ENCODE measurements at places on chromosomes 3 and 15. TPM values are rescaled to one million over a fixed set of nuclear protein-coding genes. Genes with fewer than 3 reads are reported as not detected.

C3orf85 gene
- total RNA-seq: not detected

STAC gene
- 10.9 TPM for total RNA-seq

- no peak overlapping the region for H3K27ac ChIP-seq
- H3K4me1 ChIP-seq: no peaks in the 10 kb centered on the region
- H3K36me3 ChIP-seq: no peaks in the 10 kb centered on the region
- DNase-seq: no peak
- H3K4me3 ChIP-seq: no peak overlapping the region
These were observed 71.8 kb downstream of the IL5RA start for GRCh38 chr3:3038201-3038991.

- DNase-seq: no peak
- H3K36me3 ChIP-seq: no peaks in the 10 kb centered on the region
- H3K4me1 ChIP-seq: no peaks in the 10 kb centered on the region
- H3K27ac ChIP-seq: no peak overlapping the region
- no peak overlapping the region for H3K4me3 ChIP-seq
These were observed 113.7 kb upstream of the GOLGA8J start for GRCh38 chr15:29968895-29969561.

DNA sequence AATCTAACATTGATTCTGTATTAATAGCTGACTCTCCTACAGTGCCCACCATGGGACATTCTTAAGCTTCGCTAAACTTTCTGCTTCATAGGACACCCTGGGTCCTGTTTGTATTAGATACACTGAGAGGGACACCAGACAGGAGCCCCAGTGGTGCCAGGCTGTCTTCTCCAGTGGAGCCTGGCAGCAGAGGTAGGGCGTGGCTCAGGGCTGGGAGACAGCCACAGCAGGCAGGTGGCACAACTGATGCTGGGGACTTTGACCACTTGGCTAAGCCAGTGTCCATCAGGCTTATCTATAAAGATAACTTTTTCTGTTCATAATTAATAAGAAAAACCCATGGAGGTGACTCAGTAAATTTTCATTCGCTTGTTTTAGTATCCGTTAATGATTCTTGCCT, 21.8 kb downstream of the NIPA1 start:
- no peaks in the 10 kb centered on the region for H3K36me3 ChIP-seq
- no peaks in the 10 kb centered on the region for H3K4me1 ChIP-seq
- H3K4me3 ChIP-seq: no peak overlapping the region
- H3K27me3 ChIP-seq: no peaks in the 10 kb centered on the region

DNA sequence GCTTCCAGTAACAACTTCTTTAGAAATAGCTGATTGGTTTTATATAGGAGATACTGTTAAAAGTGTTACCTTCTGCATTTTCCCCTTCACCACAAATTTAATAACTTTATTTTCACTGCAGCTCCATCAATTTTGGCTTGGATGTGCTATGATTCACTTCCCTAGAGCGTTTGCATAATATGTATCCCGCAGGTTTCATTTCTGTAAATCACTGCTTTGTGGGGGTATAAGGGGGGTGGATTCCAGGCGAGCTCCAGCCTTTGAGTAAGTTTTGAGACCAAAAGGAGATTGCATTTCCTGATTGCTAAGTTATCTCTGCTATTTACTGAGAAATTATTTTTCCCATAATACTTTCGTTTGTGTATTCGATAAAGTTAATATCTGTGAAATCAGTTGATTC, 232.6 kb downstream of the TBL1XR1 start:
- no peak overlapping the region for H3K27ac ChIP-seq
- DNase-seq: no peak
- H3K36me3 ChIP-seq: no peaks in the 10 kb centered on the region
- H3K4me3 ChIP-seq: no peak overlapping the region
- H3K4me1 ChIP-seq: peaks cover 12% of the 10 kb centered on the region
- H3K27me3 ChIP-seq: no peaks in the 10 kb centered on the region

GRCh38 chr3:30342318-30343060, 263.9 kb upstream of the TGFBR2 start:
- H3K27ac ChIP-seq: peak overlapping the region; percentile 74
- H3K4me1 ChIP-seq: peaks cover 68% of the 10 kb centered on the region
- H3K27me3 ChIP-seq: no peaks in the 10 kb centered on the region
- no peaks in the 10 kb centered on the region for H3K36me3 ChIP-seq
- H3K4me3 ChIP-seq: no peak overlapping the region

GRCh38 chr15:89112341-89112971, 24.2 kb downstream of the ABHD2 start:
- no peak overlapping the region for H3K4me3 ChIP-seq
- H3K4me1 ChIP-seq: peaks cover 16% of the 10 kb centered on the region
- H3K27ac ChIP-seq: no peak overlapping the region
- no peaks in the 10 kb centered on the region for H3K36me3 ChIP-seq
- no peaks in the 10 kb centered on the region for H3K27me3 ChIP-seq

BBS4 gene
- total RNA-seq: 13.4 TPM

INKA1 gene
- total RNA-seq: 12.0 TPM

DNA sequence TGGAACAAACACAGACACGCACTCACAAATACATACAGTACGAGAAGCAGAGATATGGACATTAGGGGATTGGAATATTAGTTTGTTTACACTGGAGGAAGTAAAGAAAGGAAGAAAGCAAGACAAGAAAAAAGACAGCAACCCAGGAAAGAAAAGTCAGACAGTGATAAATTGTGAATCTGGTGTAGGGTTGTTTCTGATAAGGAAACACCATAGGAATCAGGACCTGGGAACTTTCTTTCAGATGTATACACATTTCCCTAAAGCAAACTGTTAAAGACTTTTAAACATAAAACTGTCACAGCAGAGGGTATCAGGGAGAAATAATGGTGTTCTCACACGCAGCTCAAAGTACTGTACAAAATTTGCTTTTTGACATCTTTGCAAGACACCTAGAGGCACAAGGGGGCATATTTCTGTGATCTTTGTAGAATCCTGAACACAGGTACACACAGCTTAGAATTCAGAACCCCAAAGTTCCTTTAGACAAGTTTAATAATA, 153.7 kb downstream of the TUSC7 start:
- H3K27me3 ChIP-seq: no peaks in the 10 kb centered on the region
- no peaks in the 10 kb centered on the region for H3K36me3 ChIP-seq
- H3K4me3 ChIP-seq: peak overlapping the region; percentile 74
- H3K27ac ChIP-seq: no peak overlapping the region

DNA sequence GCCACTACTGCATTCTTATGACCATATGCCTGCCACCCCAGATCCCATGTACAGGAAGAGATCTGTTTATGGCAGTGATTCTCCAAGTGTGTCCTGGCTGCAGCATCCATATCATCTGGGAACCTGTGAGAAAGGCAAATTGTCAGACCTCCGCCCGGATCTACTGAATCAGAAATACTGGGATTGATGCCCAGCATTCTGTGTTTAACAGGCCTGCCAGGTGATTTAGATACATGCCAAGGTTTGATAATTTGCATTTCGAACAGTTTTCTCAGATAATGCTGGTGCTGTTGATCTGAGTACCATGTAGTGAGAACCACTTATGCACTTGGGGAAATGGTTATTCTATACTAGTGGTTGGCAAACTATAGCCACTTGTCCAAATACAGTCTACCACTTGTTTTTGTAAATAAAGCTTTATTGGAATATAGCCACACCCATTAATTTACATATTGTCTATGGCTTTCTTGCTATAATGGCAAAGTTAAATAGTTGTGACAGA, 165.4 kb downstream of the SSR3 start:
- H3K4me1 ChIP-seq: peaks cover 16% of the 10 kb centered on the region
- no peak overlapping the region for H3K27ac ChIP-seq
- no peak overlapping the region for H3K4me3 ChIP-seq

ADCY5 gene
- total RNA-seq: 1.2 TPM

ST3GAL6 gene
- total RNA-seq: not detected

- H3K4me1 ChIP-seq: no peaks in the 10 kb centered on the region
- no peak for DNase-seq
- no peaks in the 10 kb centered on the region for H3K27me3 ChIP-seq
- H3K27ac ChIP-seq: no peak overlapping the region
- H3K36me3 ChIP-seq: no peaks in the 10 kb centered on the region
These were observed 100.0 kb downstream of the LPP start for GRCh38 chr3:188253800-188254452.

FOXB1 gene
- total RNA-seq: not detected

- no peaks in the 10 kb centered on the region for H3K36me3 ChIP-seq
- peaks cover 14% of the 10 kb centered on the region for H3K4me1 ChIP-seq
- H3K27ac ChIP-seq: no peak overlapping the region
- no peak for DNase-seq
These were observed 44.9 kb upstream of the SEC13 start for GRCh38 chr3:10365791-10366190.

- H3K4me1 ChIP-seq: peaks cover 13% of the 10 kb centered on the region
- no peak overlapping the region for H3K27ac ChIP-seq
- no peaks in the 10 kb centered on the region for H3K36me3 ChIP-seq
- no peak for DNase-seq
These were observed 23.8 kb upstream of the ZNF148 start for GRCh38 chr3:125398952-125399351.

DNA sequence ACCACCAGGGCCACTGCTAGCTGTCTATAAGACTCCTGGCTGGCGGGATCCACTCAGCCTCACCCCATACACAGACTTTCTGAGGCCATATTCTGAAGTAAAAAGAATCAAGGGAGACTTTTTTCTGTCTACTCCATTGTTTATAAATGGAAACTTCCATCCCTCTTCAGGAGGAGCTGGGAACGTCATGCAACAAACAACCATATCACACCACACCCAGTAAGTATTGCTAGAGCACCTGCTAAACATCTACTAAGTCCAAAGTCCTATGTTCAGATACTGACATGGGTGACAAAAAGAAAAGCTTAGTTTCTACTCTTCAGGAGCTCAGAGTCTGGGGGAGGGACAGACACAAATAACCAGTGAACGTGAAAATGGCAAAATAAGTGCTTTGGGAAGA, 324.8 kb upstream of the ONECUT1 start:
- H3K4me3 ChIP-seq: no peak overlapping the region
- no peaks in the 10 kb centered on the region for H3K4me1 ChIP-seq
- no peak for DNase-seq
- no peaks in the 10 kb centered on the region for H3K27me3 ChIP-seq

GRCh38 chr15:69807721-69808120, 290.0 kb downstream of the TLE3 start:
- DNase-seq: peak; percentile 71
- H3K36me3 ChIP-seq: no peaks in the 10 kb centered on the region
- H3K4me3 ChIP-seq: no peak overlapping the region
- peaks cover 13% of the 10 kb centered on the region for H3K27me3 ChIP-seq
- no peaks in the 10 kb centered on the region for H3K4me1 ChIP-seq
- H3K27ac ChIP-seq: no peak overlapping the region

DNA sequence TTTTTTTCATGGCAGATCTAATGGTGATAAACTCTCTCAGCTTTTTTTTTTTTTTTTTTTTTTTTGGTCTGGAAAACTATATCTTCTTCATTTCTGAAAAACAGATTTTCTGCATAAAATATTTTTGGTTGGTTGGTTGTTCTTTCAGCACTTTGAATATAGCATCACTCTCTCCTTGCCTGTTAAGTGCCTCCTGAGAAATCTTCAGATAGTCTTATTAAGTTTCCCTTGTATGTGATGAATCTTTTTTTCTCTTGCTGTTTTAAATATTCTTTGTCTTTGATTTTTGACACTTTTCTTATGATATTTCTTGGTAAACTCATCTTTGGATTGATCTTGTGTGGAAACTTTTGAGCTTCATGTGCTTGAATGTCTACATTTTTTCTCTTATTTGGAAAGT, 44.2 kb upstream of the OSTN start:
- no peak overlapping the region for H3K27ac ChIP-seq
- H3K27me3 ChIP-seq: no peaks in the 10 kb centered on the region
- DNase-seq: no peak
- no peaks in the 10 kb centered on the region for H3K36me3 ChIP-seq
- no peak overlapping the region for H3K4me3 ChIP-seq

YEATS2 gene
- total RNA-seq: 34.7 TPM

DNA sequence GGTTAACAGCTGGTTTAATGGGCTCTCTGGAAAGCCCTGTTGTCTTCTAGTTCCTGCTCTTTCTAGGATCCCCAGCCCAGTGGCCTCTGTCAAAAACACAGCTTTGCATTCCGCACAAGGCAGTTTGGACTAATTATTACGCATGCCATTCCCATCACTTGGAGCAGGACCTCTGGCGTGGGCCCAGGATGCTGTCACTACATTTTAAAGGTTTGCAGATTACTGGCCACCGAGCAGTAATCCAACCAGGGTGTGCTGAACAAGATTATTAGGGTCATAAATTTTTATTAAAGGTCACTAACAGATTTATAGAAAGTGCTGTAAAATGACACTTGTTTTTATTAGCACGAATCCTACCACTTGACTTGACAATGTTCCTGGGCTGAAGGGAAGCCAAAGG, 143.6 kb upstream of the SLC6A11 start:
- H3K4me1 ChIP-seq: no peaks in the 10 kb centered on the region
- no peaks in the 10 kb centered on the region for H3K36me3 ChIP-seq
- peaks cover 8% of the 10 kb centered on the region for H3K27me3 ChIP-seq
- no peak overlapping the region for H3K27ac ChIP-seq

TM4SF4 gene
- 0.97 TPM for total RNA-seq

CPEB1 gene
- 15.9 TPM for total RNA-seq

DNA sequence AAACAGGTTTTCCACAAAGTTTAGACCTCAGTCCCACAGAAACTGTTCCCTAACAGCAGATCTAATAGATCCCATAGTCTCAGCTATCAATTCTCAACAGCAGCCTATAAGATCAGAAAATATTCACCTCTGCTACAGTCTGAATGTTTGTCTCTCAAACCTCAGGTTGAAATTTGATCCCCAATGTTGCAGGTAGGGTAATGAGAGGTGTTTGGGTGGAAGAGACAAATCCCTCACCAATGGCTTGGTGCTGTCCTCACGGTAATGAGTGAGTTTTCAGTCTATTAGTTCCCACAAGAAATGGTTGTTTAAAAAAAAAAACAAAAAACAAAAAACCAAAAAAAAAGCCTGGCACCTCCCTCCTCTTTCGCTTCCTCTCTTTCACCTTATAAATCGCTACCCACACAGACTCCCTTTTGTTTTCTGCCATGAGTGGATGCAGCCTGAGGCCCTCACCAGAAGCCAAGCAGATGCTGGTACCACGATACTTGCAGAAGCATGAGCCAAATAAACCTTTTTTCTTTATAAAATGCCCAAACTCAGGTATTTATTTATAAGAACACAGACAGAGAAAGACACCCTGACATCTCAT, 14.2 kb downstream of the ZNF280D start:
- H3K4me1 ChIP-seq: no peaks in the 10 kb centered on the region
- H3K27ac ChIP-seq: no peak overlapping the region
- no peak overlapping the region for H3K4me3 ChIP-seq
- H3K27me3 ChIP-seq: no peaks in the 10 kb centered on the region
- no peak for DNase-seq
- no peaks in the 10 kb centered on the region for H3K36me3 ChIP-seq

GRCh38 chr3:165903885-165904630, 66.8 kb upstream of the BCHE start:
- no peaks in the 10 kb centered on the region for H3K27me3 ChIP-seq
- no peak overlapping the region for H3K4me3 ChIP-seq
- no peaks in the 10 kb centered on the region for H3K36me3 ChIP-seq
- no peak overlapping the region for H3K27ac ChIP-seq
- no peak for DNase-seq
- H3K4me1 ChIP-seq: no peaks in the 10 kb centered on the region

All from GM23248 (cell line).